HL-60 (cell line): ENCODE measurements at places on chromosomes 3 and 15.
A peak's percentile ranks its signal among the peaks of the same experiment; 100 is the strongest.

DNA sequence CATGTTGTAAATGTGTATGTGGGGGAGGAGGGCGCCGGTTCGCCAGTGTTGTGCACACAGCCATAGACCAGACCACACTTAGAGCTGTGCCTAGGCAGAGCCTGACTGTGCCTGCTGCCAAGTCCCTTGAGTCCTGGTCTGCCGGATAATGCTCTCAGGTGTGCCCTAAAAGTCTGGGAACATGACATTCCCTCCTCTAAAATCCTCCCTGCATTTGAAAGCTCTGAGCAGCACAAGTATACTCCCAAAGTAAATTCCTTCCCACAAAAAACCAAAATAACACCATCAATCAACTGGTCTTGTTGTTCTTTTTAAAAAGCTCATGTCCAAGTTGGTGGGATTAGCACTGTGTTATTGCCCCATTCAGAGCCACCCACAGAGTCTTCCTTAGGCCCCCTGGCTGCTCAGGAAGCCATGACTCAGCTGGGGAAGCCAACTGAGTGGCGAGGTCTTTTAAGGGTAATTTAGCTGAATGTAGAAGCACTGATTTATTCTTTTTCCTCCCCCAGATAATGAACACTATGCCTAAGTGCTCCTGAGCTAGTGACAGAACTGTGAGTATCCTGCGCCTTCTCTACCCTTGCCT, 147.8 kb upstream of the MCTP2 start:
- no peak for DNase-seq

- peak; percentile 62 for DNase-seq
Measured at GRCh38 chr3:53252096-53252946, 3.5 kb downstream of the TKT start.

- no peak for DNase-seq
Measured at GRCh38 chr3:171103185-171103584, 76.7 kb upstream of the SLC2A2 start.

DNA sequence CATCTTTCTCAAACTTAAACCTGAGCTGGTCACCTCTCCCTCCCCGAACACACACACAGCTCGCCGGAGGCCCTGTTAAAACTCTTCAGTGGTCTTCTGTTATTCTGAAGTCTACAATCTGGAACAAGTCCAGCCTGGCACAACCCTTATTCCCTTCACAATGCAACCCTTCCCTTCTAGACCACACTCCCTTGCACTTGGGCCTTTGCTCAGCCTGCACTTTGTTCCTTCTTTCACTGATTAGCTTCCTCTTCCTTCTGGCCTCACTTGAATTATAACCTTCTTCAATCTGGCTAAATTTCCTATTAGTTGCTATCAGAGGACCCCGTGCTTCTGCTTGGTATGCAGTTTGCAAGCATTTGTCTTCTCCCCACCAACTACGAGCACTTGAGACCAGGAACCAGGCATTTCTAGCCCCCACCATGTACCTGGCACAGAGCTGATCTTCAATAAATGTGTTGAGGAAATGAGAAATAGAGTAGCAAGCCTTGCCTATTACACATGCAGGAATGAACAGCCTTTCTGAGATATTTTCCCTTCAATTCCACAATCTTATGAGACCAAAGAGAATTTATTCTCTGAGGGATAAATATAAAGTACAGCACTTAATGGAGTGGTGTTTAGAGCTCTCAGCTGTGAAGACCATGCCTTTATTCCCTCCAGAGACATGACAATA, 663.1 kb upstream of the ADAMTS9 start:
- DNase-seq = no peak

DNA sequence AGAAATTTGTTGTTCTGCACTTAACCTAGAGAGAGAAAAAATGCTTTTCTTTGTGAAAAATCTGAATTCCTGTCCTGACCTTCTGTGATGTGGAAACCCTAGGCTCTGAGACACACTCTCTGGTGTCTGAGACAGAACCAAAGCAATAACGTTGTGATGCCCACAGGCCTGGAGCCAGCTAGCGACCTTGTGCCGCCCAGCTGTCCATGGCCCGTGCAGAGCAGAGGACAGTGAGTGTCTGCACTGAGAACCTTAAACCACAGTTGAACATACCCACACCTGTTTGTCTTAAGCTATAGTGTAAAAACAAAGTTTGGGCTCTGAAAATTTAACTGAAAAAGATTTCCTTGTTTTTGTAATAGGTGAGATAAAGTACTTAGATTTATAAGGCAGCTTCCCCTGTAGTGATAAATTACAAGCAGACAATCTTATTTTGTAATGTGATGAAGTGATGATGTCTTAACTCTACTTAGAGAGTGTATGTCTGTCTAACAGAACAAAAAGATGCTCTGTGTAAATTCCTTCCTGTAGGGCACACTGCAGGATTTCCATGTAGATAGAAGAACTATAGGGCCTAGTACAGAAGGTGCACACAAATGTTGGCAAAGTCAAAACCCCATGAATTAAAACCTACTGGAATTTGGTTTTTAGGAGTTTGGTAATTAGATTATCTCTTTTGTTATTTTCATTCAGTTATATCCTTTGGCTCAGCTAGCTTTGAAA, 62.7 kb downstream of the SNRK start:
- no peak for DNase-seq

DNA sequence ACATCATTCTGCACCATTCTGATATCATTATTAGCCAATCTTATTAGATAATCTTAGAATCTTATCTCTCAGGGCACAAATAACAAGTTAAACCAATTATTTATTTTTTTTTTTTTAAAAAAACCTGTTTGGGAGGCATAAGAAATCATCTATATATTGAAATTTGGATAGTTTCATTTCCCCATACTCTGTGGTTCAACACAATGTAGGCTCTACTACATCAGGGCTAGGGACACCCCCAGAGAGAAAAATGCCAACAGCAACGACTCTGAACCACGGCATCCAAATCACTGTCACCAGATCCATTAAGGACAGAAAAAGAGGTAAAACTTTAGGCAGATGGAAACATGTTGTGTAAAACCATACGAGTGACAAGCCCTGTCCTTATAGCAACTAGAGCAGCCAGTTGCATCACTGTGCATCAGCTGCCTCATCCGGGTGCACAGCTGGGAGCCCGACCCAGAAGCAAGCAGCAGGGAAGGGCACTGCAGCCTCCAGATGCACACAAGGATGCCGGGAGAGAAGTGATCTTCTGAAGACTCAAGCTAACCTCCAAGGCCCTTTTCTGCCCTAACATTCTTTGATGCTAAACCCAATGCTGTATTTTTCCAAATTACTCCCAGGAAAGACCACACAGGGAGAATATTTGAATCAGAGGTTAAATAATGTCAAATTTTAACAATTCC, 381.1 kb downstream of the CTNNB1 start:
- no peak for DNase-seq

DNA sequence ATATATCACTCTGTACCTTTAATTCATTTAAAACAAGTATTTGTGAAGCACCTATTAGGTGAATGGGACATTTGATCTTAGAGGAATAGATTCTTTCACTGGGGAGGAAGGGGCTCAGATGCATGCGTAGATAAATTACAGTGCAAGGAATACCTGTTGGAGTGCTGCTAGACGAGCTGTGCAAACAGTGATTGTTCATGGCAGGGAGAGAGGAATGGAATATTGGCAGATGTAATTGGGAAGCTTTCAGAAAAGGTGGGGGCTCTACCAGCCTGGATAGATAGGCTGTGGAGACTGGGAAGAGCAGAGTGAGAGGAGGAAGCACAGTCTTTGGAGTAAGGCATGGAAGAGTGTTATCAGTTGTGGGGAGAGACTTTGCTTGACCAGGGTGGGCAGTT, 116.8 kb downstream of the AKAP13 start:
- no peak for DNase-seq

DNA sequence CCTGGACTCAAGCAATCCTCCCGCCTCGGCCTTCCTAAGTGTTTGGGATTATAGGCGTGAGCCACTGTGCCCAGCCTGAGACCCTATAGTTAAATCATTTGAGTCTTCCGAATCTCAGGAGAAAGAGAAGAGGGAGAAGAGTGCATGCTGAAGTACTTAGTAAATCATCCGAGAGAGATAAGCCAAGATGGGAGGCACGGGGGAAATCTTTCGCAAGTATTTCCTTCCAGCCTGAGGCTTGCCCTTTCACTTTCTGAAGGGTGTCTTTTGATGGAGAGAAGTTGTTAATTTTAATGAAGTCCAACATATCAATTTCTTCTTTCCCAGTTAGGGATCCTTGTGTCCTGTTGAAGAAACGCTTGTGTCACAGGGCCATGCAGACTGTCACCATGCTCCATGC, 97.1 kb upstream of the SLC6A6 start:
- DNase-seq = peak; percentile 51

GRCh38 chr3:62824965-62825592, 50.1 kb downstream of the CADPS start:
- DNase-seq = no peak

- DNase-seq = peak; percentile 96
Measured at GRCh38 chr15:78437762-78438618, at the start of gene IREB2. IREB2 (plus strand) TSS chr15:78438216; CDS start chr15:78438338, 122 bp downstream.

GRCh38 chr3:103644450-103644849, 1209.6 kb downstream of the ZPLD1 start:
- DNase-seq = no peak

DNA sequence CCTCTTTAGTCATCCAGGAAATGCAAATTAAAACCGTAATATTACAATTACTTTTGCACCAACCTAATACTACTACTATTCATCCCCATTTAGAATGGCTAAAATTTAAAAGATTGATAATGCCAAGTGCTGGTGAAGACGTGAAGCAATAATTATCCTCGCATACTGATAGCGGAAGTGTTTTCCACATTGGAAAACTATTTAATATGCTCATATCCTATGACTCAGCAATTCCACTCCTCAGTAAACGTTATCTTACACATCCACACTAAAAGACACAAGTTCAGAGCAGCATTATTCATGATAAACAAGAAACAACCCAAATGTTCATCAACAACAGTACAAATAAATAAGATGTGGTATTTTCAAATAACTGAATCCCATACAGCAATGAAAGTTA, 70.6 kb downstream of the VPS13C start:
- DNase-seq = no peak

DNA sequence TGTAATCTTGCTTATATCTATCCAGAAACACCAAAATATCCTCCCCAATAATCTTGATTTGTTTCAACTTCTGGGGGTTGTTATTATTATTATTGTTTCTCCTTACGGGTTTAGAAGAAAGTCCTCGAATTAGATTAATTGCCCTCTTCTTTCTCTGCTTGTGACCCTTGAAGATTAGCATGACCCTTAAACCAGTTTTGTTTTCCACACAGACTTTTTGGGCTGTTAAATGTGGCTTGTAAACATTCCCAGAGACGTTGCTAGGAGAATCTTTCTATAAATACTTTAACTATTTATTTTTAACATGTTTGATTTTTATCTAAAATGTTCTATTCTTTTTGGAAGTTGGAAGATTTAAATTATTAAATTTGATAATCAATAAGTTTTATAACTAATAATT, 4.3 kb upstream of the SUCNR1 start:
- DNase-seq = no peak

GRCh38 chr3:193686665-193687483, 93.9 kb downstream of the OPA1 start:
- DNase-seq = no peak

GRCh38 chr3:188950832-188951489, 220.8 kb upstream of the TPRG1 start:
- no peak for DNase-seq
